Renal cortical epithelial cell (primary cell): ENCODE measurements at places on chromosomes 11 and 22. TPM values are rescaled to one million over a fixed set of nuclear protein-coding genes. Genes with fewer than 3 reads are reported as not detected.

GRCh38 chr11:25769287-25769686, 562.6 kb upstream of the ANO3 start:
- DNase-seq = peak; percentile 49

DNA sequence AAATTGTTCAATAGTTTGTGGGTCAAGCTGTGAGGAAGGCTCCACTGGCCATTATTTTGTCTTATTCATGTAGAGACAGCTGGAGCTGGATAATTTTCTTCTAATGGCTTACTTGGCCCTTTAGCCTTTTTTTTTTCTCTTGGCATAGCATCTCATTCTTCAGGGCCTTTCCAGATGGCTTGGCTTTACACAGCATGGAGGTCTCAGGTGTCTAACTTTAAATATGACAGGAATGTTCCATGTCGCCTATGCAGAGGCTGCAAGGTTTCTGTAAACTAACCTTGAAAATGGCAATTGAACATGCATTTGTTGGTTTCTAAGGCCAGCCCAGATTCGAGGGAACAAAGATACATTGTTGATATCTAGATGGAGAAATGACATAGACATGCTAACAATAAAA, 247.9 kb upstream of the CNTN5 start:
- no peak for DNase-seq

- DNase-seq = no peak
Measured at GRCh38 chr11:109364851-109365250, 57.1 kb upstream of the C11orf87 start.

DNA sequence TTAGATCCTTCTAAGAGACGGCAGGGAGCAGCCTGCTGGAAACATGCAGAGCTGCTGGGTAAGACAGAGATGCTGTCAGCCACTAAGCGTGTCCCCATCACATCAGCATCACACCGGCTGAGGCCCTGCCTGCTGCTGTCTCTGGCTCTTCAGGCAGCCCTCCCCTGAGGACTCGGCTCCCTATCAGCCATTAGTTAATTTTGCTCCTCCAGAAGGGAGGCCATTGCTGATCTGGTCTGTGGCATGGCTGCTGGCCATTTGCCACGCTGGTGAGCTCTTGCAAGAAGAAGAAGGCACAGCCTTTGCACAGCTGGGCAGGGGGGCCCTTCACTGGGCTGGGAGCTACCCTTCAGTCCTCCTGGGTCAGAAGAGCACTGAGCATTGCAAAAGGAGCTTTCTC, 131.2 kb upstream of the PARVA start:
- DNase-seq = no peak

DNA sequence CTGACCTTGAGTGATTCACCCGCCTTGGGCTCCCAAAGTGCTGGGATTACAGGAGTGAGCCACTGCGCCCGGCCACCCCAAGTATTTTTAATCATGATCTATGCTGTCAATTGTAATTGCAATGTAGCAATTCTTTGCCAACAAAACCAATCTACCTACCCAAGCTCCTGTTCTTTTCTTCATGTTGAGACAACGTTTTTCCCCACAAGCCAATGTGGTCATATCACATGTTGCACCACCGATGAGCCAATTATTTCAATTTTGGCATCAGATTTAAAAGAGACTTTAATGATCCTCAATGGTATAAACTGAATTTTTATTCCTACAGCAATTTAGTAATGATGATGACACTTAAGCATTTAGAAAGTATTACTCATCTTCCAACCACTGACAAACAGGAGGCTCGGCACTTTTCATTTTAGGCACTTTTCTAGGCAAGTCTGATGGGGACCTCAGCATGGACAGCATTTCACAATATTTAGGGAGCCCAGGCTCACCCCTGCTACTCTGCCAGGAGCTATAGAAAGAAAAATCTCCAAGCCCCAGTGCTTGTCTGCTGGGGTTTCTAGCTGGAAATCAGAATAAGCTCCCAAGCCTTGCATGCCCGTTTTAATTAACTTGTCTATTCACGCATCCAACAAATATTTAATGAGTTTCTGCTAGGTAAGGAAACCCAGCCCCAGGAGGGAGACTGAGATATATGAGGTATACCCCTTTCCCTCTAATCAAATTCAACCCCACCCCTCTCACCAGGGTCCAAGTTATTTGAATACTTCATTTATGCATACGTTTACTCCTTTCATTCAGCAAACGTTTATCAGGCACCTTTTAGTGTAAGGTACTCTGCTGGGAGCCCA, 291.4 kb downstream of the ST3GAL4 start:
- DNase-seq = no peak

- no peak for DNase-seq
Measured at GRCh38 chr11:77085652-77086051, 17.0 kb upstream of the OMP start.

DNA sequence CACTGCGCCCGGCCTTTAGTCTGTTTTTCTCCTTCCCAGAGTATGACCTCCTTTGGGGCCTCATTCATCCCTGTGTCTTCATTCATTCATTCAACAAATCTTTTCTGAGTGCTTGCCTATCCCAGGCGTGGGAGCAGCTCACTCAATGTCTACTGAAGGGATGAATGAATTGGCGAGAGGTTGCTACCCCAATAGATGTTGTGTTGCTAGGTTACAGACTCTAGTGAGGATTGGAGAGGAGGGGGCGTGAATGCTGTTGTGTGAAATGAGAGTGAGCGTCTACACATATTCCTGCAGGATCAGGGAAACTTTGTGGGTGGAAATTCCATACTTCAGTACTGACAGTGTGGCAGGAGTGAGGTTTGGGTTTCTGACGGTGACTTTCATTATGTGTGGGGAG, 55.5 kb upstream of the EP300 start:
- no peak for DNase-seq

DNA sequence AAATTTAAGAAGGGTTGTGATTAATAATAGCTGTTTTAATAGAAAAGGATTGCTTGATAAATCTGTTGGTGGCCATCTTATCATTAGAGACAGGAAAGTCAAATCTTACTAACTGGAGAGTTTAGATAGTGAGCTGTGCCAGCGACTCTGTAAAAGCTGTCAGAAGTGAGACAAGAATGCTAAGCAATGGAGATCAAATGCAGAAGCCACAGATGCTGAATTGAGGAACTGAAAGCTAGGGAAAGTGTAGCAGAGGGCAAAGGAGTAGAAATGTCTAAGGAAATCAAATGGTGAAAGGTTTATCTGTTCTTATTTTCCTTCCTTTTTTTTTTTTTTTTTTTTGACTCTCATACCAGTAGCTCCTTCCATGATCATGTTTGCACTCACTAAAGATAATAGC, 13.7 kb downstream of the MS4A13 start:
- no peak for DNase-seq

DNA sequence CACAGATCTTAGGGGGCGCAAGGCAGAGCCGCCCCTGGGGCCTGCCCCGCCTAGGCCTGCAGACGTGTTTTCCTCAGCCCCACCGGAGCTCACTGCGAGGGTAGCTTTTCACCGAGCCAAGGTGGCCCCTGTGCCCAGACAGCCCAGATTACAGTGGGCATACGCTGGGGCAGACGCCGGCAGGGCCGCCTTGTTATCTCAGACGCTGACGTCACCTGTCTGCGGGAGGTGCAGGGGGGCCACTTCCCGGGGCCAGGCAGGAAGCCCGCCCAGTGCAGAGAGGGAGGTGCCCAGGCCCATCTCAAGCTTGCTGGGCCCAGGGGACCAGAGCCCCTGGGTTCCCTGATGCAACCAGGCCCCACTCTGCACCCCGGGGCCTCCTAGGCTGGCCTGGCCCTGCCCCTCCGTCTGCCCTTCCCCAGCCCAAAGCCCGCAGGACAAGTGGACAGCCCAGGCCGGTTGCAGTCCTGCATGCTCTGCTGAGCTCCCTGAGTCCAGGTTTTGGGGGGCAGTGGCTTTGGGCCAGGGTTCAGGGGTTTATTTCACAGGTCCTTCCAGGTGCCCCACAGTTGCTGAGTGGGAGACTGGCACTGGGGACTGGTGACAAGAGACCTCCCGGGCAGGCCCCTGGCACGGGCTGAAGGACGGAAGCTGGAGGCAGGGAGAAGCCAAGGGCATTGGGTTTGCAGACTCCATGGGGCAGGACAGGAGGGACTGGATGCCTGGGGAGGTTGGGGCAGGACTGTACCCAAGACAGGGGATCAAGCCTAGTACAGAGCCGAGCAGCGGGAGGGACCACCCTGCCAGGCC, 38.6 kb downstream of the IGF2 start:
- DNase-seq = no peak

GRCh38 chr11:58832056-58832645, 12.4 kb downstream of the GLYATL2 start:
- peak; percentile 52 for DNase-seq

GRCh38 chr11:91394727-91395414, 829.7 kb upstream of the FAT3 start:
- no peak for DNase-seq

GRCh38 chr22:39423976-39424375, 24.4 kb downstream of the TAB1 start:
- no peak for DNase-seq

The IGF2 gene
- 0.75 TPM in 1 of 2 replicates, not detected in the other for total RNA-seq

The CARD18 gene
- not detected in 2 replicates for total RNA-seq

The PVALB gene
- not detected in 2 replicates for total RNA-seq

The SMTN gene
- 136 and 162 TPM in 2 replicates for total RNA-seq

The SCN4B gene
- 0.15 and 0.35 TPM in 2 replicates for total RNA-seq
